ENCODE measurements at places on chromosomes 3 and 15.

- peaks cover 24% of the 10 kb centered on the region for H3K4me1 ChIP-seq
- peak; percentile 87 for DNase-seq
- no peak overlapping the region for H3K4me3 ChIP-seq
- no peaks in the 10 kb centered on the region for H3K27me3 ChIP-seq
Observed at GRCh38 chr15:101579631-101580163, 72.5 kb downstream of the TM2D3 start.

GRCh38 chr15:59991834-59992233, 12.3 kb upstream of the FOXB1 start:
- no peaks in the 10 kb centered on the region for H3K4me1 ChIP-seq
- H3K36me3 ChIP-seq, result no peaks in the 10 kb centered on the region
- no peak overlapping the region for H3K27ac ChIP-seq
- no peak overlapping the region for H3K4me3 ChIP-seq
- DNase-seq, result no peak
- H3K27me3 ChIP-seq, result peaks cover 79% of the 10 kb centered on the region

DNA sequence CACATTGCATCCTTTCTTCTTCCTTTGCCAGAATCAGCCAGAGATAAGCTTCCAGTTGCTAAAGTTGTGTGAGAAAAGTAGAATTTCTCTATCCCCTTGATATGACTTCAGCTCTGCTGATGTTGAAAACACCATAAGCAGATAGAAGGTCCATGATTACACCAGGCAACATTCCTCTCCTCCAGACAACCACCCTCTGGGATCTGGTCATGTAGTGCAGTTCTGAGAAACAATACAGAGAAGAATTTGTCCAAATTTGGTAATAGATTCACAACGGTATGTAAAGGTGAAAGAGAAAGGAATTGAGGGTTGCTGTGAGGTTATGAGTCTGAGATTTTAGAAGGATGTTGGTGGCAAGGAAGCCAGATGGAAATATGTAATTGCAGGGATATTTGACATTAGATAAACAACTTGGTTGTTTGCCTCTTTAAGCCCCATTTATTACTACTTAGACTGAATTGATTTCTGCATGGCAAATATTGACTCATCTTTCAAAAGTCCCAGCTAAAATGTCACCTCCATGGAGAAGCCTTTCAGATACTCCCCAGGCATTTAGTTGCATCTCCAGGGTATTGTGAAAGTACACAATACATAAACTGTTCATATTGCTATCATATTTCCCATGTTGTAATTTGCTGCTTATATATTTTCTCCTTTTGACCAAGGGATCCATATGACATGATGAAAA, 134.9 kb downstream of the GAP43 start:
- no peaks in the 10 kb centered on the region for H3K4me1 ChIP-seq
- H3K27me3 ChIP-seq, result no peaks in the 10 kb centered on the region
- DNase-seq, result no peak
- no peaks in the 10 kb centered on the region for H3K36me3 ChIP-seq
- H3K4me3 ChIP-seq, result no peak overlapping the region

DNA sequence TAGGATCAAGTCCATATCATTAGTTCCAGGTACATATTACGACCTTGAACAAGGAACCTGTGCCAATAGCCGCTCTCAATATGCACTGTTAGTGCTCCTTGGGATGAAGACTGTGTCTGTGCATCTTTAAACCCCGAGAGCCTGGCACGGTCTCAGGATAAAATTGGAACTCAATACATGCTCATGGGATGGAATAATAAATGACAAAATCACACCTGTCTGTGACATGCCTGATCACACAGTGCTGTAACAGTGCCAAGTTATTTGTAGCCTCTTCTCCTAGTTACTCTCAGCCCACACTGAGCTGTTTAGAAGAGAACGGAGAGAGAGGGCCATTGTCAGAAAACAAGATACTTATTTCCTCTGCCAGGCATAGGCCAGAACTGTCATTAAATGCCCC, 82.2 kb downstream of the SSR3 start:
- no peaks in the 10 kb centered on the region for H3K27me3 ChIP-seq
- no peak for DNase-seq
- no peaks in the 10 kb centered on the region for H3K36me3 ChIP-seq
- no peak overlapping the region for H3K4me3 ChIP-seq
- no peaks in the 10 kb centered on the region for H3K4me1 ChIP-seq

DNA sequence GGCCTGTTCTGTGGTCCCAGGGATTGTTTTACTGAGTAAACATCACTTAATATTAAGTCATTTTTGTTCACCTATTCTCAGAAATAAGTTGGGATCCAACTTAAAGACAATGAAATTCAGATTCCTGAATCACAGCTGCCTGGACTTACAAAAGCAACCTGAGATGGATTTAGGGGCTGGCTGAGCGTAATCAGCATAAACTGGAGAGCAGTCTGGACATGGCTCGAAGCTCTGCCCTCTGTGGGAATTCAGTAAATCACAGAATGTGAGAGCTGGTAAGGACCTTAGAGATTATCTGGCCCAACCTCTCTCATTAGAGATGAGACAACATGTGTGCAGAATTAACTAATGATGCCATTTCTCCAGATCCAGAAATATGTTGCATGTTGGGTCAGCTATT, 23.7 kb downstream of the CCDC80 start:
- H3K27ac ChIP-seq, result no peak overlapping the region
- H3K4me1 ChIP-seq, result no peaks in the 10 kb centered on the region
- no peak for DNase-seq
- H3K4me3 ChIP-seq, result no peak overlapping the region

DNA sequence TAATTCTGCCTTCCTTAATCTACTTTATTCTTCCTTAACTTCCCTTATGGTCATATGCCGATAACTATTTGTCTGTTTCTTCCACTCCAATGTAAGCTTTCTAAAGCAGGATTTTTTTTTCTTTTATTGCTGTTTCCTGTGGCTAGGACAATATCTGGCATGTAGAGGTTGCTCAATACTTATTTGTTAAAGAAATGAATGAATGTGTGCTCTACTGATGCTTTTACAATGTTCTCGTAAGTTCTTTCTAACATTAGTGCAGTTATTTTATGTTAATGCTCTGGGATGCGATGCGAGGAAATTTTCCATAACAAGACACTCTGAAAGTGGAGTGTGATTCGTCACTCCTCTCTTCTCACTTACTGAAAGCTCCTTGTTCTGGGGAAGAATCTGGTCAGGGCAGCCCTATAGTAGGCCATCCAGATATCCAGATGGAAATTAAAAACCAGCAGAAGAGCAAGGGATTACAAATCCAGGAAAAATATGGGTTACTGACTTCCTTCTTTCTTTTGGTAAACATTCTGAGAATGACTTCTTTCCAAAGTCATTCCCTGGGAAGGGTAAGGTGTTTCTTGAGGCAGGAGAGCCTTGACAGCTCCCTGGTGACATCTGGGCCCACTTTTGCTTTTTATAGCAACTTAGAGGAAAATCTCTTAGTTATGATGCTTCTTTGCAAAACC, 420.4 kb downstream of the PDCD6IP start:
- no peaks in the 10 kb centered on the region for H3K4me1 ChIP-seq
- H3K4me3 ChIP-seq, result no peak overlapping the region
- H3K27me3 ChIP-seq, result no peaks in the 10 kb centered on the region
- no peak for DNase-seq

DNA sequence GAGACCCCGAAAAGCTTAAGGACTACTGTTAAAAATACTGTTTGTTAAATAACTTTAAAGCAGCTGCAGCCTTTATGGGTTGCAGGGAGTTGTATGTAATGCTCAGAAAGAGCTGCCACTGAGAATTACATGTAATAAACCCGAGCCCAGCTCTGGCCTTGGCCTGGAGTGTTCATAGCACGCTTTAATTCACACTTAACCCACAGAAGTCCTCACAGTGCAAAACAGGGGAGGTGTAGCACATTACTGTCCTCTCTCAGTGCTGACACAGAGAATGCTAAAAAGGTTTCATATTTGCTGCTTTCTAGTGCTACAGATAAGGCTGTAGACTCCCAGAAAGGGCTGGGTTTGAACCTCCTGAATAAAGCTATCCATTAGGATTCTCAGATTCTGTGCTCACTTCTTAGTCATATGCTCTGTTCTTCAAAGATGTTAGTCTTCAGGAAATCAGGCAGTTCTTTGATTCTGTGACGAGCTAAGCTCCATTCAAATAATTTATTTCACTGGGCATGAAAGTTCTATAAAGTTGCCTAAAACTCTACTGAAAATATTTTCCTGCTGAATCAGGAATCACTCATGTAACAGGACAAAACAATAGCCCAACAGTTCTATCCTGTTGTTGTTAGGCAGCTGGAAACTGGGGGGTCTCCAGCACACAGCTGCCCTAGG, 108.0 kb downstream of the SENP2 start:
- H3K4me1 ChIP-seq, result peaks cover 18% of the 10 kb centered on the region
- no peak overlapping the region for H3K4me3 ChIP-seq
- peak overlapping the region; percentile 78 for H3K27ac ChIP-seq

DNA sequence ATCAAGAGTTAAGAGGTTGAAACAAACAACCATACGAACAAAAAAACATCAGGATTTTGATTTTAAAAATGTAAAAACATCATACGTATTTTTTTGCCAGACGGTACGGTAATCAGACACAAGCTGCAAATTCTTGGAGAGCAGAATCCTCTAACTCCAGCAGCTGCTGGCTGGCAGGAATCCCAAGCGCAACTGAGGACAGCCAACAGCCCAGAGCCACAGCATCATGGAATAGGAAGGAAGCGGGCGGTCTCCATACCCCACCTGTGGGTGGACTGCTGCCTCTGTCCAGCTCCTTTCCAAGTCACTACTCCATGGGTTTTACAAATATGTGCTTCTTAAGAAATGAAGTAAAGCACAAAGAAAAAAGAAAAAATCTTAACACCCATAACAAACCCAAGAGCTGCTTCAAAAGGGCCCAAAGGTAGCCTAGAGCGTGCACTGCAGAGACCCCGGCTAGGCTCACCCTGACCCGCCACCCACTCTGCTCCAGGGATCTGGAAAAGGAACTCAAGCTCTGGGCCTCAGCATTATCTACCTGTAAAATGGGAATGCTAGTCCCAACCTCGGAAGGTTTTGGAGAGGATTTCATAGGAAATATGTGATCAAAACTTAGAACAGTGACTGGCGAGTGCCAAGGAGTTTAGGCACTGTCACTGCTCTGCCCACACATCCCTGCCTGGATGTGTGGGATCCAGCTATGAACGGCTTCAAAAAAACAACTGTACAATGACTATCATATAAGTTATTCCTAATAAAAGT, 33.4 kb downstream of the ZXDC start:
- no peak for DNase-seq
- peaks cover 14% of the 10 kb centered on the region for H3K36me3 ChIP-seq
- H3K27ac ChIP-seq, result no peak overlapping the region
- no peaks in the 10 kb centered on the region for H3K27me3 ChIP-seq
- H3K4me1 ChIP-seq, result no peaks in the 10 kb centered on the region

GRCh38 chr3:44885618-44886017, 11.2 kb downstream of the TGM4 start:
- no peak overlapping the region for H3K4me3 ChIP-seq
- H3K36me3 ChIP-seq, result no peaks in the 10 kb centered on the region
- H3K4me1 ChIP-seq, result peaks cover 42% of the 10 kb centered on the region

DNA sequence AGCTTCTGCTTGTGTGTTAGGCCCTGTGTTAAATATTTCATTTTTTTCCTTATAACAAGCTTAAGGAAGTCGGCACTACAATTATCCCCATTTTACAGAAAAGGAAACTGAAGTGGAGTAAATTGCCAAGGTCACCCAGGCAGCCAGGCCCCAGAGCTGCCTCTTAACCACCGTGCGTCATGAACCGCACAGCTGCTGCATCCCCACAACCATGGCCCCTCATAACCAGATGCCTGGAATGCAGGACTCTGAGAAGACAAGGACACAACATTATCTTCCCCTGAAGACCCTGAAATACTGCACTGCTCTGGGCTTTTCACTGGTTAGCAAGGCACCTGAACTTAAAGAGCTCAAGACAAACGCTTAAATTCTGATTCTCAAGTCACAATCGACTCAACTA, 14.6 kb downstream of the LRIG1 start:
- H3K4me1 ChIP-seq, result peaks cover 9% of the 10 kb centered on the region
- H3K36me3 ChIP-seq, result no peaks in the 10 kb centered on the region
- H3K27me3 ChIP-seq, result no peaks in the 10 kb centered on the region
- no peak overlapping the region for H3K4me3 ChIP-seq
- no peak for DNase-seq
